ENCODE measurements at places on chromosomes 6 and 20.

- DNase-seq = no peak
These were observed 320.7 kb upstream of the JARID2 start for GRCh38 chr6:14925025-14925698.

- no peak for DNase-seq
These were observed 48.6 kb downstream of the FIG4 start for GRCh38 chr6:109739686-109740085.

- no peak for DNase-seq
These were observed 91.3 kb upstream of the MAP3K7 start for GRCh38 chr6:90678049-90678779.

DNA sequence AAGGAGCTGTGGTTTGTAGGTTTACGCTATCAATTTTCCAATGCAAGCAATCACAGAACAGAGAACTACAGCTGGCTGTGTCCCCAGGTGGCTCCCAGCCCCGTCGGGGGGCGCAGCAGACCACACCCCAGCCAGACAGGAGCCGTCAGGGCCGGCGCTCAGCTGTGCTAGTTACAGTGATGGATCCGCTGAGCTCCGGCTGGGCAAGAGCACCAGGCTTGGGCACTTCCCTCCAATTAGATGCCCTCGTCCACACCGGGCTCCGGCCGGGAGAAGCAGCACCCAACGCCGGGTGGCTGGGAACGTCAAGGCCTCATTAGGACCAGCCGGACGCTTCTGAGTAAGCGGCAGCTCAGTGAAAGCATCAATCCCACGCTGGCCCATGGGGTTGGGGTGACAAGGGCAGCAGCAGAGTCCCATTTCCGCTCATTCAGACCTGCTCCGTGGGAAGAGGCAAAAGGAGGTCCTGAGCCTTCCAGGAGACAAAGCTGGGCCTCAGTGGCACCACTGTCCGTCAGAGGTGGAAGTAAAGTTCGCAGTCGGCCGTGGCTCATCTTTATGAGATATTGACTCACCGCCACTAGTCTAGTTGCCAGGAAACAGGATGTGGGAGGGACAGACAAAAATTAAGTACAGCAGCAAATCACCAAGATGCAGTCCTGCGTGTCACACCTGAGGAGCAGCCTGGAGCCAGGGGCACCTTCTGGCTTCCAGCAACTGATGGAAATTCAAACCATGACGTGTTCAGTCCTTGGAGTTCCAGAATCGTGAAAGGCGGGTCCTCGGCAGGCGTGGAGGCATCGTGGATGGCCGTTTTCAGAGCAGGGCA lies 164.1 kb downstream of the TAF4 start:
- DNase-seq = no peak

GRCh38 chr20:18663932-18664331 lies 76.1 kb downstream of the DTD1 start:
- no peak for DNase-seq

DNA sequence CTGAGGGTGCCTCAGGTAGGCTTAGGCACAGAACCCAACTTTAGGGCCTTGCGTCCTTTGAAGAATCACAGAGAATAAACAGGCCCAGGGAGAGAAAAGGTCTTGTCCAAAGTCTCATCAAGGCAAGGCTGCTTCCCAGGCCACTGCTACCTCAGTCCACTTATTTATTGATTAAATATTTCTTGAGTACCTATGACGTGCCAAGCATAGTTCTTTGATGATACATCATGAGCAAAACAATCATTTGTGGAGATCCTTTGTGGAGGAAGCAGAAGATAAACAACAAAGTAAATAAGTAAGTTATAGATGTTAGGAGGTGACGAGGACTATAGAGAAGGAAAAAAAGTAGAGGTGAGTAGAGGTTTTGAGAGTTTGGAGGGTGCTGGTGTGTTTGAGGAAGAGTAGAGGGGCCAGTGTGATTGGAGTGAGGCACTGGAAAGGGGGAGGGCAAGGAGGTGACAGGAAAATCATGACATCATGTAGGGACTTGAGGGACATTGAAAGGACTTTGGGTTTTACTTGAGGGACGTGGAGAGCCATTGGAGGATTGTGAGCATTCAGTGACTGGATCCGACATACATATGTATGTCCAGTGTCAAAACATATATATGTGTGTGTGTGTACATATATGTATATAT lies 14.1 kb upstream of the CHMP4B start:
- no peak for DNase-seq

DNA sequence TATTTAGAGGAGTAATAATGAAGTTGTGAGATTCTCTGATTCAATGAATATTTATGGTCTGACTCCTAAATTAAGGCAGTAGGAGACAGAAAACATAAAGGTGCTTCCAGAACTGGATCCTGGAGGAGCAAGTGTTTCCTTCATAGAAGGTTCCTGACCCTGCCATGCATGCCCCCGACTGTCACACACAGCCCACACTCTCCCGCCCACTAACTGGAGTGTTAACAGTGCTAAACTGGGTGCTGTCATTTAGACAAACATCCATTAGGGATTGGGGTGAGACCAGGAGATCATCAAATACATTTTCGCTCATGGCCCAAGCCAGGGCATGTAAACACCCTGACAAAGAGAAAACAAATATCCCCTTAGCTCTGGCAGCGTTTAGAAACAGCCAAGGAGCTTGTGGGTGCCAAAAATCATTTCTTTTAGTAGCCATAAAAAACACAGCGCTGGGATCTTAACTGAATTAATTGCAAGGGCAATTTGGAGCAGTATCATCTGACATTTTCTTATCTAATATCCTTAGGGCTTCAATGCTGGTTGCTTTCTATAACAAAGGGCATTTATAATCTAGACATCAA lies 46.8 kb downstream of the INSM1 start:
- no peak for DNase-seq

All from GM10248 (cell line).